Myocyte (in vitro differentiated cells): ENCODE measurements at places on chromosomes 2 and 18. TPM values are rescaled to one million over a fixed set of nuclear protein-coding genes. Genes with fewer than 3 reads are reported as not detected.

GRCh38 chr2:29174937-29175336 lies 59.7 kb downstream of the CLIP4 start:
- no peak for DNase-seq

- DNase-seq = no peak
Observed at GRCh38 chr2:170824526-170825015, 7.9 kb downstream of the GAD1 start.

Gene MTCL1
- 65.7 and 66.9 TPM in 2 replicates for total RNA-seq

GRCh38 chr2:151083856-151084795 lies 177.5 kb downstream of the RBM43 start:
- DNase-seq = no peak

GRCh38 chr18:71807586-71807985 lies 736.6 kb downstream of the CBLN2 start:
- DNase-seq = no peak

DNA sequence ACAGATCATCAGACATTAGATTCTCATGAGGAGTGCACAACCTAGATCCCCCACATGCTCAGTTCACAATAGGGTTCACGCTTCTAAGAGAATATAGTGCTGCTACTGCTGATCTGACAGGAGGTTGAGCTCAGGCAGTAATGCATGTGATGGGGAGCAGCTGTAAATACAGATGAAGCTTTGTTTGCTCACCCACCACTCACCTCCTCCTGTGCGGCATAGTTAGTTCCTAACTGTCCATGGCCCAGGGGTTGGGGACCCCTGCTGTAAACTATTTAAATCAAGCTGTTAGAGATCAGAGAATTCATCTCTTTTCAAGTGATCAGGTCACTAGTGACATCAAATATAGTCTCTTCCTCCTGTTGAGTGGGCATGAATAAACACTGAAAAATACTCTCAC lies 88.8 kb upstream of the ACVR2A start:
- no peak for DNase-seq

Gene TSN
- total RNA-seq = 46.4 and 47.2 TPM in 2 replicates
